ENCODE measurements at places on chromosomes 3 and 15.

DNA sequence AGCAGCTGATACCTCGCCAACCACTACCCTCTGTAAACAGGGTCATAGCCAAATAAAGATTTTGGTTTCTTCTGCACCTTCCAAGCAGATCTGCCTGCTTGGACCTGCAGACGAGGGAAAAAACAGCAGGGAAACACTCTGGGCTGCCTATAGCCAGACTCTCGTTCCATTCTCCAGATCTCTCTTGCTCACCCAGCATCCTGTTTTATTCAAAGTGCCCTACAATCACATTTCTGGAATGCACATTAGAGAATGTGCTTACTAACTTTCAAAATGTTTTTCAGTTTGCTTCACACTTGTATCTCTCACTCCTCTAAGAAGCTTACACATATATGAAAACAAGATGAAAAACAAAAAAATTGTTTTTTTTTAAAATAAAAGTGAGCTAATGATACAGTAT is 71.4 kb downstream of the MLH1 start:
- DNase-seq, result no peak

DNA sequence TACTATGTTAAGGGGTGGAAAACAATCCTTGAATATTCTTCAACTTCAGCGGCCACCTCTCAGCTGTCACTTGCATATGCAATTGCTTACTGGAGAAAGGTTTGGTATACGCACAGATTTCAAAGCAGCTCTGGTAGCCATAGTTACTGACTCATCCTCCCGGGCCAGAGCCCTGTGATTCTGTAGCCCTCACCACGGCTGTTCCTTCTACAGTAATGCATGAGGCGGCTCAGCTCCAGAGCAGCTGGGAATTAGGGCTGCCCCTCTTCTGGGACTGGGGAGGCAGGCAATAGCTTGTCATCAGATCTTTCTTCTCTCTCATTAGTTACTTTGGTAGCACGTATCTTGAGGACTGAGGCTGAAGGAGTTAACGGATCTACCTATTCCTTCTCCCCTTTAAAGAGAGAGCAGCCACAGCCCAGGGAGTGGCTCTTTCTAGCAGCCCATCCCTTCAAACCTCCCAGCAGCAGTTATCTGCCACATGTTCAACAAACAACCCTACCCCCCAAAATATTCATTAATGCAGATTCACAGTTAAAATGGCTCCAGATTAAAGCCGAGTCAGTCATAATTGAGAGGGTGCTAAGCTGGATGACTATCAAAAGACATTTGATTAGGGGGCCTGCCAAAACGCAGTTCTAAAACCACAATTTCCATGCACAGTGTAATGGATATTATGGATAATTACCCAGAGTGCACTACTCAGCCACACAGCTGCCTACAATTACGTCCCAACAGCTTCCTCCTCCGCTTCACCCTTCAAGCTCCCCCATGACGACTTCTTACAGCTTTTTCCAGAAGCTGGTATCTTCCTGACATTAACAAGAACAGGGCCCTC is 54.7 kb downstream of the ETV5 start:
- peak; percentile 19 for DNase-seq

- DNase-seq, result no peak
These were observed 56.0 kb downstream of the LRTM1 start for GRCh38 chr3:54871867-54872266.

- DNase-seq, result no peak
These were observed 12.4 kb downstream of the GYG1 start for GRCh38 chr3:149003653-149004305.

GRCh38 chr3:178646186-178646862 is 110.1 kb downstream of the KCNMB2 start:
- no peak for DNase-seq

GRCh38 chr3:112635674-112636073 is 5.3 kb downstream of the CCDC80 start:
- DNase-seq, result peak; percentile 83

- peak; percentile 43 for DNase-seq
These were observed 187.7 kb upstream of the CMC1 start for GRCh38 chr3:28053759-28054158.

GRCh38 chr15:42284551-42284950 is 11.3 kb upstream of the TMEM87A start:
- no peak for DNase-seq

- DNase-seq, result no peak
These were observed 13.3 kb upstream of the CSPG4 start for GRCh38 chr15:75725719-75726607.

DNA sequence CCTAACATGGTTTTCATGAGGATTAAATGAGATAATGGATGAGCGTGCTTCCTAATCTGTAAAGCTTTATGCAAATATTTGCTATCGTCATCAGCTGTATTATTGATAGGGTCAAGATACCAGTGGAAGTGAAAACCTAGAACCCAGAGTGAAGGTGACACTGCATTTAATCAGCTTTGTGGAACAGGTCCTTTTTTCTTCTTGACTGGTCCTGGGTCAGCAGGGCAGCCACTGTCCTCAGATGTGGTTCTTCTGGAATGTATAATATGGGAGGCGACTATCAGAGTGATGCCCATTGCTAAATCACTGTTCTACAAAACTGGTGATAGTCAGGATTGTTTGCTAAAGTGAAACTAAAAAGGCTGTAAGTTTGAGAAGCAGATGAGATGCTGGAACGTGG is 41.4 kb downstream of the SORD start:
- DNase-seq, result peak; percentile 9

- peak; percentile 49 for DNase-seq
These were observed 633.1 kb upstream of the TBL1XR1 start for GRCh38 chr3:177830411-177830849.

- peak; percentile 80 for DNase-seq
These were observed 33.8 kb downstream of the DRD3 start for GRCh38 chr3:114144909-114145688.

- no peak for DNase-seq
These were observed 48.9 kb downstream of the MCTP2 start for GRCh38 chr15:94280301-94280700.

- DNase-seq, result no peak
These were observed 70.5 kb downstream of the SIDT1 start for GRCh38 chr3:113602836-113603235.

- DNase-seq, result no peak
These were observed 7.0 kb upstream of the TFG start for GRCh38 chr3:100702082-100702979.

GRCh38 chr3:89270201-89270600 is 162.8 kb downstream of the EPHA3 start:
- no peak for DNase-seq

- DNase-seq, result peak; percentile 40
These were observed 29.4 kb downstream of the MELTF start for GRCh38 chr3:197000211-197000610.

GRCh38 chr3:121740896-121741295 is 8.6 kb downstream of the GOLGB1 start:
- DNase-seq, result no peak

GRCh38 chr3:8784676-8785435 is 15.4 kb upstream of the OXTR start:
- no peak for DNase-seq

- DNase-seq, result no peak
These were observed 193.1 kb upstream of the DCBLD2 start for GRCh38 chr3:99094606-99095005.

DNA sequence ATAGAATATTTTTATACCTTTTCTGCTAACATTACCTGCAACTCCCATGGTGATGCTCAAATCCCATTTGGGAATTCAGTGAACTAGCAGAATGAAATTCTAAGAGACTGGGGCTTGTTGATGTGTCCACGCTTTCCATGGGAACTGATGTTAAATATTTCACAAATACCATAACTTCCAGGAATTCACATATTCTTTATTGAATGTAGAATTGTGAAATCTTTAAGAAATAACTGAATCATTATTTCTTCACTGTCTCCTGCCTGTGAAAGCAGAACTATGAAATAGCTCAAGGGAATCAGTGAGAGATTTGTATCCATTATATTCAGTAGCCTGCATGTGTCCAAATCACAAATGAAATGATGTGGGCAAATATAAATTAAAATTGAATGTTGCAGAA is 130.8 kb downstream of the SERPINI1 start:
- DNase-seq, result no peak

DNA sequence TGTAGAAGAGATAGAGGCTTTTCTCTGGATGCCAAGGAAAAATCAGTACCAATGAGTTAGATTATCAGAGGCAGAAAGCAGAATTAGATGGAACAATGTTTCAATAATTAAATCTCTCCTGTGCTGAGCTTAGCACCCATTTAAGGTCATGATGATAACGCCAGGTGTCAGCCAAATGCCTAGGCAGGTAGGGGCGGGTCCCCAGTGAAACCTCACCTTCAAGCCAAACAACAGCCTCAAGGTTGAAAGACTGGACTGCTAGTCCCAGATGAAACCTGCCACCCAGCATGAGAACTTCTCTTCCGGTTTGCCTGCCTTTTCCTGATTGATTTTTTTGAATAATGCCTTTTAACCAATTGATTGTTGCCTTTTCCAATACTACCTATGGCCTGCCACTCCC is 363.0 kb downstream of the PLOD2 start:
- DNase-seq, result no peak

- DNase-seq, result peak; percentile 49
These were observed 53.9 kb upstream of the NEDD4 start for GRCh38 chr15:56047354-56047753.

DNA sequence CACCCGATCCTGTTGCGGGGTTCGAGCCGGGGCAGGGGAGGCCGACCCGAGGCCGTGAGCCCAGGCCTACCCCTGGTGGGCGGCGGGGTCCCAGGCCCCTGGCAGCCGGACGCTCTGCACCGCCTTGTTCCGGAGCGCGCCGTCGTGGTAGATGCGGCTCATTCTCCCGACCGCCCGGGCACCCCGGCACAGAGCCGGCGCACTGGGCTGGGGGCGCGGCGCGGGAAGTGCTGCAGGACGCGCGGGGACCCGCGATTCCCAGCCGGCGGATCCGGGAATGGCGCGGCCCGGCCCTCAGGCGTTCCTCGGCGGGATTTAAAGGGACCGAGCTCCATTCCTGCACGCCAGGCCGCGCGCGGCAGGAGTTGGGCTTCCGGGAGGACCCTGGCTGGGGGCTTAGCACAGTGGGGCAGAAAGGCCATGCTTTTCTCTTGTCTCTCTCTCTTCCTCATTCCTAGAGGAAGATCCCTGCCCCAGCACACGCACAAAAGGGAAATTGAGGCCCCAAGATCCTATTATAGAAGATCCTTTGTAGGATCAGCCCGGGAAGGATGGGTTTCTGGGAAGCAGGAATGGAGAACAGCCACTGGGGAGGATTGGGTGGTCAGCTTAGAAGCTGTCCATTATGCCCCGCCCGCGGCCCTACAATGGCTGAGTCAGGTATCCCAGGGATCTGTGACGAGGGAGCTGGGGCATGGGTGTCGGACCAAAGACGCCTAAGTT is at the start of gene ARPIN:
Gene ARPIN, minus strand, starts transcription at position 279 of the 723 bp plus-strand sequence. Its CDS starts 117 bp downstream, at position 162.
- DNase-seq, result peak; percentile 69

- DNase-seq, result no peak
These were observed 666.0 kb upstream of the NR2F2 start for GRCh38 chr15:95664450-95664849.

DNA sequence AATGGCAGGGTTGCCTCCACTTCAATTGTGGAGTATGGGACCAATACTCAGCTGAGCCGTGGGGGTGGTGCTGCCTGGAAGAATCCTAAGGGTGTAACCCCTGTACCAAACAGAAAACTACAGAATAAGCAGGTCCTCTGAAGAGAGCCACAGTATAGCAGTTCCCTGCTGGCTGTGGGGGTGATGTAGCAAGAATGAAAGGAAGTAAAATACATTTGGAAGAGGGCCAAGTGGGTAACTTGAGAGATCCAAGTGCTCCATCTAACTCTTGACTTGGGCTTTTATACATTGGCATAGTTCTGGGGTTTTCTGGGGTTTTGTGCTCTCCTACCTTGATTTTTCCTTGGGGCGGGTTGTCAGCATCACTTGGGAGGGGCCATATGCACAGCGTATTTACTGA is 341.4 kb downstream of the OTOL1 start:
- DNase-seq, result no peak

DNA sequence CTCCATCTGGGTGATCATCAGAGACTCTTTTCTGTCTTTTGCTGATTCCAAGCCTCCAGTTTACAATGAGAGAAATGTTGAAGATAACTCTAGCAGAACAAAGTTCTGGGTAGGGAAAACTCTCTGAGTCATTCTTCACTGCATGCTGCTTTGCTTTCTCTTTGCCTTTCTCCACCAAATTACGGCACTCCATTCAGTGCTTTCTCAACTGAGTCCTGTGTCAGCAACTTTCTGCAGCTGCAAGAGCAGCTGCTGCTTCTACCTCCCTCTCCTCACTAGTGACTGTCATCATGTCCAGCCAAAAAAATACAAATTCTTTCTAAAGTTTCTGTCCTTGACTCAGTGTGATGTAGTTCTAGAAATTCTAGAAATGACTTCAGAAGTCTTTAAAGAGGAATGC is 953.8 kb downstream of the IGSF11 start:
- no peak for DNase-seq

- DNase-seq, result peak; percentile 85
These were observed 127.4 kb upstream of the ABHD17C start for GRCh38 chr15:80567721-80568157.

DNA sequence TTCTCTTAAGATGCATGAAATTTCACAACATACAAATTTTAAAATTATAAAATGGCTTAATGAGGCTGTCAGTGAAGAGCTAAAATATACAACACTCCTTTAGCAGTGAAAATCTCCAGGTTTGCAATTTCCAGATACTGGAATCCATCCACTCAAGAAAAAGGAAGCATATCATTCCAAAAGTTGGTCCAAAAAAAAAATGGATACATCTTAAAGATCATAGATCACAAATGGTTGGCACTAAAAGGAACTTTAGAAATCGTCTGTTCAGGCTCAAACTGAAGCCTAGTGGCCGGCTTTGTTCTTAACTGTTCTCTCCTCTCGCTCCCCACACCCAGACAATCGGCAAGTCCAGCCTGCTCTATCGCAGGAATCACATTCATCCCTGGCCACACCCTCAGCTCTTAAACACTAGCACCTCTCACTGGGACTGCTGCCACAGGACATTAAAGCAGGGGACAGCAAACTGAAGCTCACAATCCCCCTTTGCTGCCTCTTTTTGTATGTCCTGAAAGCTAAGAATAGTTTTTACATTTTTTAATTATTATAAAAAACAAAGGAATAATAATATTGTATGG is 130.3 kb upstream of the CDIN1 start:
- DNase-seq, result no peak

GRCh38 chr3:157905885-157906284 is 200.3 kb downstream of the SHOX2 start:
- no peak for DNase-seq

DNA sequence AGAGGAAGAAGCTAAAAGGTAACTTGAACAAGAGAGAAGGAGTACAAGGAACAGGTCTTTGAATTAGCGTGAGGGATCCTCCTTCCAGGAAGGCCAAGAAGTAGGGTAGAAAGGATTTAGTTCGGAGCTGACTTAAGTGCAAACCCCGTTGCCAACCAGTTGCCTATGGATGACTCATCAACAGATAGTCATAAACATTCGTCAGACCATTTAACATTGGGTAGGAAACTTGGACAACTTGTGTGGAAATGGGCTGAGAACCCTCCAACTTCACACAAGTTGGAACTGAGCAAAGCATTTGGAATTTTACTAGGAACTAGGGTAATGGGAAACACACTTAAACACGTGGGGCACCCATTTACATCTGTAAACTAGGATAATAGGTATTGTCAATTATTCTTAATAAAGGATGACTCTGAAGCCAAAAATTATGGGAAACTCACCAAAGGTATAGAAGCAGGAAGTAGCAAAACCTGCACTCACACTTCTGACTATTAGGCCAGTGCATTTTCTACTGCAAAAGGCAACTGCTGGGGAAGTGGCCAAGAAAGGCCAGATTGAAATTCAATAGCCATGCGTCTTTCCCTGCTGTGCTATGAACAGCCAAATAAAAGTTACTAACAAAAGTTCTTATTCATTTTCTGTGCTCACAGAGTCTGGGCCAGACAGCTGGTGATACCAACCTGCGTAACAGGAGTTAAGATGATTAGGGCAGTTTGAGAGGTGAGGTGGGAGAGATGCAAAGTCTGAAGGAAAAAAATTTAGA is 174.5 kb upstream of the TMC3 start:
- DNase-seq, result peak; percentile 33
